ENCODE measurements at places on chromosomes 6 and 20. TPM values are rescaled to one million over a fixed set of nuclear protein-coding genes. Genes with fewer than 3 reads are reported as not detected.
A peak's percentile ranks its signal among the peaks of the same experiment; 100 is the strongest.

Gene BPIFB2
- total RNA-seq, result not detected

Gene PRR18
- not detected for total RNA-seq

Gene SNAP25
- total RNA-seq, result not detected

Gene C4B
- 2.0 TPM for total RNA-seq

Gene AVP
- total RNA-seq, result not detected

Gene FOXP4
- total RNA-seq, result 24.4 TPM

Gene CAGE1
- not detected for total RNA-seq

Gene MYMX
- total RNA-seq, result not detected

Gene TBC1D22B
- 9.1 TPM for total RNA-seq

Gene HTR1E
- total RNA-seq, result not detected

Gene KCNK17
- not detected for total RNA-seq

Gene CSNK2B
- total RNA-seq, result 219 TPM

Gene RPL10A
- total RNA-seq, result 1,321 TPM

Gene ASIP
- not detected for total RNA-seq

GRCh38 chr6:41298785-41299502 is 12.5 kb upstream of the TREM1 start:
- DNase-seq, result no peak

DNA sequence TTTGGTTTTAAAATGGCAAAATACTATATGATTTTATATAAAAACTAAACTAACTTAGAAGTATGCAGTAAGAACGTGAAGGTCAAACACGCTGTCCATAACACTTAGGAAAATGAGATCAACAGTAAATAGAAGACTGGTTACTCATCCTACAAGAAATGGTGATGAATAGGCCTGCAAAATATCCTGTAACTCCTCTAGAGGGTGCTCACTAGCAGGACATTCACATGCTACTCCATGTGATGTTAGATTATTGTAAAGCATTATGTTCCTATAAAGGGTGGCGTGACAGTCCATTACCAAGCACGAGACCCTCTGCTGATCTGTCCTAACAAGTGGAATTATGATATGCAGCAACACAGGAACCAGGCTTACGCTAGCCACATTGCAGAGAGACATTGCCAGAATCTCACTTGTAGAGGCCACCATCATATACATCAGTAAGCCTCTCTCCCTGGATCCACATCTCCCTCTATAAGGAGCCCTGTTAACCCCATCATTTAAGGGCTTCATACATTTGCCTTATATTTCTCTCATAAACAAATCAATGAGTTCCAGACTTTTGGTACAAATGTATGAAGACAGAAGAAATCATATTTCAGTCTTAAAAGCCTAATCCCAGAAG is 18.0 kb upstream of the DEFB129 start:
- DNase-seq, result peak; percentile 79

- no peak for DNase-seq
These were observed 6.2 kb downstream of the TGM2 start for GRCh38 chr20:38158701-38159351.

DNA sequence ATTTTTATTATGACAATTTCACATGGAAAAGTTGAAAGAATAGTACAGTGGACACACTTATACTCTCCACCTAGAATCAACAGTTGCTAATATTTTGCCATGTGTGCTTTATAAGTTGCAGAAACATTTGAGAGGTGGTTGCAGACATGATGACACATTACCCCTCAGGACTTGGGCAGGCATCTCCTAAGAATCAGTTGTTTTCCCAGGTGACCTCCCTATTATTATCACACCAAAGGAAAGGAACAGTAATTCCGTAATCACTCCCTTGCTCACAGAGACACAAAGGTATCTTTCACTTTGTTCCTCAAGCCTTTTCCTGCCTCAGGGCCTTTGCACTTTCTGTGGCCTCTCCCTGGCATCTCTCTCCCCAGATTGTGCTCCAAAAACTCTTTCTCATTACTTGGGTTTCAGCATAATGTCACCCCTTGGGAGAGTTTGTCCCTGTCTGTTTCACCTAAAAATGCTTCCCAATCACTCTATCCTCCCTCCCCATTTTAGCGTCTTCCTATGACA is 5.9 kb upstream of the SULF2 start:
- no peak for DNase-seq

DNA sequence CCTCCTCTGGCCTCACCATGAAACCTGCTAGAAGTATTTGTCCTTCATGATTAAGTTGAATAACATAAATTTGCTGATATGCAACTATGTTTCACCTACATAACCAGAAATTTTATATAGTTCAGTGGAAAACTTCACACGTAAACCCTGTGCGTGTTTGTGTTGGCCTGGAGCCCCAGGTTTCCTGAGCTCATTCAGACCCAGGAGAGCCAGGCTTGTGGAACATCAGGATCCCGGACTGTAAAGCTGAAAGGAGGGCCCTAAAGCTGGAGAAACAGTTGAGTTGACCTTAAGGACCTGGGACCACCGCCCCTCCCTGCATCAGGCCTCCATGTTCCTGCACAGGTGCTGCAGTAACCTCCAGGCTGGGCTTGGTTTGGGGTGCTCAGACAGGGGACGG is 3.1 kb upstream of the SPATS1 start:
- no peak for DNase-seq

DNA sequence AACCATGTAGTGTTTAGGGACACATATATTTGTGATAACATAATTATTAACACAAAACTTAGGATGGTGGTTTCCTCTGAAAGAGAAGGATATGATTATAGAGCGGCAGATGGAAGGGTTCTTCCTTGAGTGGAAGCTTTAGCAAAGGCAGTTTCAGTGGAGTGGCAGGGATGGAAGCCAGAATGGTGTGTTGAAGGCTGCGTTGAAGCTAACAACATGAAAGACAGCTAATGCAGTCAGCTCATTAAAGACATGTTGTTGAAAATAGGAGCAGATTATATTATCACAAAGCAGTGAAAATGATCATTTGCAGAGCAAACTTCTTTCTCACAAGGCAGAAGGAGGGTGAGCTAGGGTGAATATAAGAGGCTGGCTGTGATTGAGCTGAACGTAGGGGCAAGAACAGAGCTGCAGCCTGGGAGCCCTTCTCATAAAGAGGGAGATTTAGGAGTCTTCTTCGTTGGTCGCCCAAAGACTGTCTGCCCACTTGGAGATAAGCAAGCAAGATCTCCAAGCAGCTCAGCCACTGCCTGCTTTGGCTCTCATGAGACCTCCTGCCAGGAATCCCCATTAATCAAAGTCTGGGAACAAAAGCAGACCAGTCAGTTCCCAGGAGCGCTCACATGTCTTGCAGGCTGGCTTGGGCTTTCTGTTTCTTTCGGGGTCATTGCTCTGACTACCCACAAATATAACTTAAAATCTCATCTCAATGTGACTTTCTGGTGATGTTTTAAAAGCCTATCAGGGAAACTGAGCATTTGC is 2.6 kb upstream of the ANKRD6 start:
- no peak for DNase-seq

- DNase-seq, result no peak
These were observed 27.4 kb downstream of the ANKS1A start for GRCh38 chr6:34916348-34916967.

DNA sequence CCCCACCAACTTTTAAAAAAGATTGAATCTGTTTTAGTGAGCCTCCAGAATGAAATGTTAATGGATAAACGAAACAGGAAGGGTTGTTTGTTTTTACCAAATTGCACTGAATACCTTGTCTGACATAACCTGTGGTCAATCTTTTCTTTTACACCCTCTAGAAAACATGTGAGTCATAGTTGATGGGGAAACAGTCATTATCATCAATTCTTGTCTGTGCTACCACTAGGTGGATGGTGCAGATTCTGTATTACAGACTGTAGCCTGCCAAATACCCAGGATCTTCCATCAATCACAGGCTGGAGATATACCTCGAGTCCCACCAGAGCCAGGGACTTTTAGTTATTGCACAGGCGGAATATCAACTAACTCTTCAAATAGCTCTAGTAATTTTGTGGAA is 29.5 kb upstream of the PKIB start:
- no peak for DNase-seq

GRCh38 chr20:58518896-58519593 is 3.8 kb upstream of the APCDD1L start:
- no peak for DNase-seq

DNA sequence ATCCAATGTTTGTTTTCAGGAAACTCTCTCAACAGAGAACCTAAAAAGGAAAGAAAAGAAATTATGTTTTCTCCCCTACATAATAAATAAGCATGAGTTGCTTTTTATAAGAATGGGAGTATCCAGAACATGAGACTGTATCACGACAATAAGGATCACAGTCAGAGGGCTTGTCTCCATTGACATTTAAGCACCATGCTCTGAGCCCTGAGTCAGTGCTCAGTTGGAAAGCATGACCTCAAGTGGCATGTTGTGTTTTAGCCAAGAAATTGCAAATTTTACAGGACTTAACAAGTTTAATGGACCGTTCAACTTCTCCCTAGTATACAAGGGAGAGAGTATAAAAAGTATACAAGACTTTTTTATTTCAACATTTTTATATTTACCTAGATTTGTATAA is 431.6 kb downstream of the GJA1 start:
- DNase-seq, result peak; percentile 24

- DNase-seq, result no peak
These were observed 579.6 kb upstream of the MAN1A1 start for GRCh38 chr6:119929121-119929520.

DNA sequence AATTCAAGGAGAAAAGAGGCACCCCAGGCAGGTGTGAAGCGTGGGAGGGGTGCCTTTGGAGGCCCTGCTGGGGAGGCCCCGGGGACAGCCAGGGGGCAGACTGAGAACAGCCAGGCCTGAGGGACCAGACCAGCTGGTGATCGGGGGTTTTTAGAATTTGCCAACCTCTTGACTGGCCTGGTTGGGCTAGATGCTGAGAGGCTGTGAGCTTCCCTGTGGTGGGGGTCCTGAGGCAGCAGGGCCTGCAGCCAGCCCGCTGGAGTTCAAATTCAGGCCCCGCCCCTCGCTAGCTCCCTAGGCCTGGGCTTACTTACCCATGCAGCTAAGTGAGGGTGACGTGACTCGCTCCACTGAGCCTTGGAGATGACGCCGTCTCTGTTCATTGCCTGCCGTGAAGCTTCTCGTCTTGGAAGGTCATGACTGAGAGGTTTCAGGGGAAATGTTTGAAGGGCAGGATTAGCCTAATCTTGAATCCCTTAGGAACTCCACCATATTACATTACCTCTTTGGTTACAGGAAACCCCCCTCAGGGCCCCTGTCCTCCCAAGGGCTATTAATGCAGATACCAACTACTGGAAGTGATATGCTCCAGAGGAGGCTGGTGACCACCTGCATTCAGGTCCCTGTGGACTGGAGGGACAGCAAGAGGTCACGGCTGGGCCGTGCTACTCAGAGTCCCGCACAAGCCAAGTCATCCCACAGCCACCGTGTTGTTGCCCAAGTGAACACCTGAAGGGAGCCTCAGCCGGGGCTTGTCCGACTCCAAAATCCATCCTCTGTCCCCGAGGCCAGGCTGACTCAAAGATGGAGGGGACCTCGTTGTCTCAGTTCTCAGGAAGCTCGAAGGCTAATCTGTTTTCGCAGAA is 73.9 kb upstream of the DUSP22 start:
- DNase-seq, result no peak

DNA sequence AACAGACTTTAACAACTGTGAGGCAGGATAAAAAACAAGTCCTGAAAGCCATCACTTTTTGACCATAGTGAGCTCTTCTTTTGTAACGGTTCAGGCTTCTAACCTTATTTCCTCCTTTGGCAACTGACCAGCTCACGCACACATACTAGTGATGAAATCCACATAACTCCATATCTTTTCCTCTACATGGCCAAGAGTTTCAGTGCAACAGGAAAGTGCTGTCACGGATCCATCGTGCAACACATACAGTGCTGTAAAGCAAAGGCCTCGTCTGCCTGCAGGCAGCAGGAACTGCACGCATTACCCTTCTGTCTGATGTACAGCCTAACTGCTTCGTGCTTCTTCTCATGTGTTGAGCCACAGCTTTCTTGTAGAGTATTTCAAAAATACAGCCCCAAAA is 108.5 kb downstream of the EPM2A start:
- peak; percentile 11 for DNase-seq

GRCh38 chr20:7214081-7214740 is 446.7 kb downstream of the BMP2 start:
- DNase-seq, result no peak

GRCh38 chr6:41353333-41353732 is 17.9 kb downstream of the NCR2 start:
- no peak for DNase-seq

DNA sequence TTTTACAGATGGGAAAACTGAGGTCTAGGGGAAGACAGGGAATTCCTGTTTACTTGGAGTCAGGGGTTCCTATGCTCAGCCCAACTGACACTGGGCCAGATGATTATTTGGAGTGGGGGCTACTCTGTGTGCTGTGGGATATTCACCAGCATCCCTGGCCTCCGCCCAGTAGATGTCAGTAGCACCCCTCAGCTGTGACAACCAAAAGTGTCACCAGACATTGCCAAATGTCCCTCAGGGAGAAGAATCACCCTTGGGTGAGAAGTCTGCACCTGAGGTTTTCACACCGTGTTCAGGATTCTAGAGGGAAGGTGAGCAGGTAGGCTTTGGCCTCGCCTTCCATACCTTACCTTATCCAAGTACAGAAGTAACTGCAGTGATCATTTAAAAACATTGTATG is 27.6 kb downstream of the CDH26 start:
- no peak for DNase-seq

GRCh38 chr6:88301888-88302768 is 136.0 kb upstream of the CNR1 start:
- DNase-seq, result no peak

GRCh38 chr6:8589941-8590729 is 154.8 kb upstream of the SLC35B3 start:
- no peak for DNase-seq

DNA sequence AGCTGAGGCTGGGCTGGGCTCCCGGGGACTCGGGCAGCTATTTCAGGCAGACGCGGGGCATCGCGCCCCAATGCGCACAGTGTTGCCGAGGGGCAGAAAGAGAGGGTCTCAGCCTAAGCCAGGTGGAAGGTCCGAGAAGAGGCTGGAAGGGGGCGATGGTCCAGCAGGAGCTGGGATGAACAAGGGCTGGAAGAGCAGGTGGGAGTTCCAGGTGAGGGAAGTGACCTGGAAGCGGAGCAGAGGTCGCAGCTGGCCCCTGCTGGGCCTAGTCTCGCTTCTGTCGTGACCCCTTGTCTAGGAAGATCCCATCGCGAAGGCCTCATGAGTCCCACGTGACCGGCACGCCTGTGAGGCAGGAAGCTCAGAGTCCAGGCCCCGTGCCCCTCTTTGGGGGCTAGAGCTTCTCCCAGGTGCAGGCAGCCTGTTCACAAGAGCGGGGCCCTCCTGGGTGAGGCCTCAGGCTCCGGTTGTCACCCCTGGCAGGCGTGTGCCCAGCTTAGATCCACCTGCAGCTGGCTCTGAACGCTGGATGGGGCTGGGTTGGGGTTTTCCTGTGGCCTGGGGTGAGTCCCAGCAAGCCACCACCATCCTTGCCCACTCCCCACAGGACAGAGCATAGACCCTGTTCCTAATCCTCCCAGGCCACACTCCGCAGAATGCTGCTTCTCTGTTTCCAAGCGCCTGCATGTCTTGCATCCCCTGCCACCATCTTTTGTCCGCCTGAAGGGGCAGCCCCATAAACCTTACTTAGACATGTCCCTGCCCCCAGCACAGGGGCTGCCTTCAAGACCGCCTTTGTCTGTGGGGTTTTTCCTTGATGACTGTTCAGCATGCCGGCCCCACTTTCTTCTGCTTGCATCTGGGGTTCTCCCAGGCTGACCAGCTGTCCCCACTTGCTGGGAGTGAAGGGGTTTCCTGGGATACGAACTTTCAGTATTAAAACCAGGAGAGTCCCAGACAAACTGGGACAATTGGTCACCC is 15.1 kb downstream of the SLC22A3 start:
- no peak for DNase-seq

- DNase-seq, result no peak
These were observed 47.9 kb upstream of the TXNDC5 start for GRCh38 chr6:7958464-7958863.

GRCh38 chr6:149913540-149914240 is 9.2 kb downstream of the RAET1G start:
- DNase-seq, result no peak

Measured in HFFc6 (cell line).